ENCODE measurements at places on chromosomes 13 and 19. TPM values are rescaled to one million over a fixed set of nuclear protein-coding genes. Genes with fewer than 3 reads are reported as not detected.

GRCh38 chr13:79919091-79919490 is 421.8 kb downstream of the SPRY2 start:
- no peak for DNase-seq

GRCh38 chr19:10876459-10877240 is 5.3 kb downstream of the CARM1 start:
- no peak for DNase-seq

DNA sequence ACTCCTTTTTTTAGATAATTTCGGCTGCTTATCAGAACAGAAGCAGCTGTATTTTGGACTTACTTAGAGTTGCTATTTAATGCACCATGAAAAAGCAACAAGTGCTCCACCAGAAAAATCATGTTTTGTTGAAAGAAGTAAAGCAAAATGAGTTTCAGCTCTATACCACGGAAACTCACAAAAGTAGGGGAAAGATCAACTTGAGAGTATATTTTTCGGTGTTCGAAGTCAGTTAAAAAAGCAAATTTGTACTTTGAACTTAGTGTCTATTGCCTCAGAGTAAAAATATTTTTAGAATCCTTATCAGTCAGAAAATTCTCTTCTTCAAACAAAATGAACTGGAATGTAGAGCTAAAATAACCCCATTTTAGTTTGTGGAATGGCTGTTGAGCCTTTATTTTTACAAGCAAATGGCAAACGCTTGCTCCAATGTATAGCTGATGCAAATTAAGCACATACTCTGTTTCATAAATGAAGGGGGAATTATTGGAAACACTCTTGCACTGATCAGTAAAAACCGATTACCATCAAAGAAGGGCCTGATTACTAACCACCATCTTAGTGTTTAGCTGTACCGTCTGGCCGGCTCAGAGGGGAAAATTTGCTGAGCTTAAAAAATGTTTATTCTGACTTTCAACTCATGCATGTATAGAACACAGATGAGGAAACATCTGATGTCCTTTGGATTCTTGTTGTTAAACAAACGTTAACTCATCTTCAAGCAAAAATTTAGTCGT is 540.7 kb downstream of the GPC6 start:
- no peak for DNase-seq

DNA sequence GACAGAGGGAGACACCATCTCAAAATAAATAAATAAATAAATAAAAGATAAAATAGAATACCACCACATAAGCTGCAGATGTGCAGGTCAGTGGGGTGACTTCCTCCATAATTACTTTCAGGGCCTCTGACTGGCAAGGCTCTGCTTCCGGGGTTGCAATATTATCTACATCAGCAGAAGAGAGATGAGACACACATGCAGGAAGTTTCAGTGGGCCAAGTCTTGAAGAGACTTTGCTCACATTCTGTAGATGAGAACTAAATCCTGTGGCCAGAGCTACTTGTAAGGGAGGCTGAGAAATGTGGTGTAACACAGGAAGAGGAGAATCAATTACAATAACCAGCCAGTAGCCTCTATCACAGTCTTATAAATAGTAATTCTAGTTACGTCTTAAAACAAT is 89.9 kb upstream of the MAB21L1 start:
- no peak for DNase-seq

GRCh38 chr19:55283548-55284377 is at the start of gene BRSK1:
TSS of gene BRSK1 (plus strand) at chr19:55283997. CDS start at chr19:55284443, 446 bp downstream.
- peak; percentile 76 for DNase-seq

- no peak for DNase-seq
These were observed 12.8 kb upstream of the ZNF14 start for GRCh38 chr19:19745496-19746285.

DNA sequence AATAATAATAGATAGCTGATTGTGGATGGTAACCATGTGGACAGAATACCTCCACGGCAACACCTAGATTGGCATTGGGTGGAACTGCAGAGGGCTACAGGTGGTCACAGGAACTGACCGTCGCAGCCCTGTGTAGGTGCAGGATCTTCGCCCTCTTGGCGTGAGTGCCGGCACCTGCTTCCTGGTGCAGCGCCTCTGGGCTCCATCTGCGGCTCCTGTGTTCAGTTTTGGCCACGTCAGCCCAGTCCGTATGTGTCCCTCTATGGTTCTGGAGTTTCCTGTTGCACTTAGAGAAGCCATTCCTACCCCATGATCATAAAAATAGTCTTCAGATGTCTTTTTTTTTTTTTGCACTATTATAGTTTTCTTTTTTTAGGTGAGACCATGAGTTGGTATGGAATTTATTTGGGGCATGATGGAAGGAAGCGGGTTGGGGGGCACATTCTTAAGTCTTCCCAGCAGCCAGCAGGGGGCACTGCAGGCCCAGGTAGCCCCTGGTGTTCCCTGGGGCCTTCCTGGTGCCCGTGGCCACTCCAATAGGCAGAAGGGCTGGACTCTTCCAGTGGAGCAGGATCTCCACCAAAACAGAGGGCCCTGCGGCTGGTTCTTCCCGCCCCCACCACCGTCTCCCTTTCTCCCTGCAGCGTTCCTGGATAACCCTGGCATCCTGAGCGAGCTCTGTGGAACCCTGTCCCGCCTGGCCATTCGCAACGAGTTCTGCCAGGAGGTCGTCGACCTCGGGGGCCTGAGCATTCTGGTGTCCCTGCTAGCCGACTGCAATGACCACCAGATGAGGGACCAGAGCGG is 10.1 kb upstream of the SLC25A42 start:
- DNase-seq = no peak

The PLA2G4C gene
- polyA plus RNA-seq = 49.5 TPM

The C3 gene
- 14.8 TPM for polyA plus RNA-seq

The KIR2DL4 gene
- polyA plus RNA-seq = not detected
